ENCODE measurements at places on chromosomes 4 and X. TPM values are rescaled to one million over a fixed set of nuclear protein-coding genes. Genes with fewer than 3 reads are reported as not detected.

The PDE5A gene
- total RNA-seq, result 0.82 TPM

The RASSF6 gene
- 0.06 TPM for total RNA-seq

The MAEA gene
- 82.9 TPM for total RNA-seq

The CSN3 gene
- total RNA-seq, result not detected

The GAGE12E gene
- not detected for total RNA-seq

The PPEF1 gene
- not detected for total RNA-seq

The RTL3 gene
- total RNA-seq, result not detected

The FGB gene
- not detected for total RNA-seq

The MAGEE2 gene
- not detected for total RNA-seq

The GPC4 gene
- not detected for total RNA-seq

The INTU gene
- 0.17 TPM for total RNA-seq

The POU4F2 gene
- total RNA-seq, result not detected

The APLN gene
- total RNA-seq, result 2.4 TPM

The STOX2 gene
- total RNA-seq, result not detected

The ADH7 gene
- total RNA-seq, result not detected

The SYNPO2 gene
- 1.2 TPM for total RNA-seq

The ALAS2 gene
- not detected for total RNA-seq

The CCSER1 gene
- 0.64 TPM for total RNA-seq

The RS1 gene
- not detected for total RNA-seq

The GAB3 gene
- total RNA-seq, result 18.7 TPM

The HPGDS gene
- not detected for total RNA-seq

Measured in activated naive CD8-positive, alpha-beta T cell treated with anti-CD3 and anti-CD28 coated beads, Interleukin-2, amount 10 ng/mL, durations not matched to agents 7 days and 5 days (primary cell).